Femur (tissue), 1 donor: ENCODE measurements at places on chromosomes 6 and 20.

GRCh38 chr6:72683797-72684196 is 61.9 kb downstream of the KCNQ5 start:
- DNase-seq, result no peak

- DNase-seq, result no peak
Measured at GRCh38 chr20:16100767-16101166, 472.5 kb downstream of the KIF16B start.

- no peak for DNase-seq
Measured at GRCh38 chr6:88852000-88852399, 111.4 kb downstream of the RNGTT start.

GRCh38 chr6:43220439-43220951 is 8.8 kb downstream of the DNPH1 start:
- no peak for DNase-seq

DNA sequence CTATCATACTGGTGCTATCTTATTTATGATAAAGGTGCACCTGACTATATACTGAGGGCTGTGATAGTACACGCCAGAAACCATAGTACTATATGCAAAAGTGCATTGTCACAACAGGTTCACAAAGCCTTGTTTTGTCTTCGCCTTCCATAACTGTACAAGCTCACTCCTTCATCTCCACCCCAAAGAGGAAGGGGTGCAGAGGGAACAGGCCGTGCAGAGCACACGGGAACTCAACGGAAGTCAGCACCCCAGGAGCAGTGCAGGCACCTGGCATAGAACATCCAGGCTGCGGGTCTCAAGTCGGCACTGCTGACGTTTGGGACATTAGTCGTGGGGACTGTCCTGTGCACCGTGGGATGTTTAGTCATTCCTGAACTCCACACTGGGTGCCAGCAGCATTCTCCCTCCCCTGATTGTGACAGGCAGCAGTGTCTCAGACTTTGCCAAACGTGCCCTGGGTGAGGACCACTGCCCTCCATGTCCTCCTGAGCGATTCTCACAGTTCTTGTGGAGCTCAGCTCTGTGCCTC is 99.7 kb downstream of the PXDC1 start:
- no peak for DNase-seq

DNA sequence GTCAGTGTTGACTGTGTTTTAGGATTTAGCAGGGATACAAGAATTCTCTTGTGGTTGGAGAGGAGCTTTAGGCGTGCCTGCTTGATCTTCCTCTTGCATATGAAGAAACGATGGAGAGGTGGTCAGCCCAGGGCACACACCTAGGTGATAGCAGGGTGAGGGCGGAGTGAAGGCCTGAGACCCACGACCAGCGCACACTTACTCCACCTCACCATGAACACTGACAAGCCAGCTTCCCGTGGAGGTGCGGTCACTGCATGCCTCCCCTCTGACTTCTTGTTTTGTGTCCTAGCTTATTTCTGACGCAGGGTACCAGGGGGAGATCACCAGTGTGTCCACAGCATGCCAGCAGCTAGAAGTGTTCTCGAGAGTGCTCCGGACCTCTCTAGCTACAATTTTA is 8.1 kb downstream of the NELFCD start:
- DNase-seq, result no peak

GRCh38 chr20:43430265-43431133 is 27.2 kb upstream of the SRSF6 start:
- DNase-seq, result no peak

DNA sequence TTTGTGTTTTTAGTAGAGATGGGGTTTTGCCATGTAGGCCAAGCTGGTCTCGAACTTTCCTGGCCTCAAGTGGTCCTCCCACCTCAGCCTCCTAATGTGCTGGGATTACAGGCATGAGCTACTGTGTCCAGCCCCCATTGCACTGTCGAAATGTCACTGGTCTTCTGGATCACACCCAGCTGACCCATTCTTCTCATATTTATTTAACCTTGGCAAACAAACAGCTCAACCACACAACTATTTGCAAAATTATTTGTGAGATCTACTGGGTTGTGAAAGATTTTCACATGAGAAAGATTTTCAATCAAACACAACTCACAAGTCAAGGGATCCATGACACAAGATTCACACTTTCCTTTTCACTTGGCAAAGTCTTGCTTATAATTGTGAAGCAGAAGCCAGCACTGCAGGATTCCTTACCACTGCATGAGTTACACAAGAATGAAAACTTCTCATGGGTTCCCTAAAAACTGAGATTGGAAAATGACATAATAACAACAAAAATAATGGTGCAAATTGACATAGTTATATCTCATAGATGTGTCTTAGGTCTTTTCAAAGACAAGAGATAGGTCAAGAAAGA is 2.0 kb upstream of the CST9L start:
- DNase-seq, result no peak

- no peak for DNase-seq
Measured at GRCh38 chr6:19998541-19998940, 161.4 kb downstream of the ID4 start.

GRCh38 chr20:10864076-10864672 is 190.4 kb upstream of the JAG1 start:
- peak; percentile 56 for DNase-seq

GRCh38 chr6:166470029-166470862 is 87.5 kb upstream of the MPC1 start:
- no peak for DNase-seq

DNA sequence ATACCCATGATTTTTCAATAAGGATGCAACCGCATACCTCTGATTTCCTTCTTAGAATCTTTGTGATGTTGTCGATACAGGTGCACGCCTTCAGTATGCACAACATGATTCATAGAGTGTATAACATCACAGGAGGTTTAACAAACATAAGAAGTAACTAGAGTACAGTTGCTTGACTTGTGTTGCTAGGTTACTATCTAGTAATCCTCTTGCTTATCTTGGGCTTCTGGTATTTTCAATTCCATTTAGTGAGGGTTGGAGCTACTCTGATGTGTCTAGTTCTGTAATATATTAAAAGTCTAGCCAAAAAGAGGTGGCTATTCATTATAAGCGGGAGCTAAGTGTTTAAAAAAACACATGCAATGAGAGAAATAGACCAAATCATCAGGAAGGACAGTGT is 85.5 kb upstream of the TENT5A start:
- DNase-seq, result no peak

DNA sequence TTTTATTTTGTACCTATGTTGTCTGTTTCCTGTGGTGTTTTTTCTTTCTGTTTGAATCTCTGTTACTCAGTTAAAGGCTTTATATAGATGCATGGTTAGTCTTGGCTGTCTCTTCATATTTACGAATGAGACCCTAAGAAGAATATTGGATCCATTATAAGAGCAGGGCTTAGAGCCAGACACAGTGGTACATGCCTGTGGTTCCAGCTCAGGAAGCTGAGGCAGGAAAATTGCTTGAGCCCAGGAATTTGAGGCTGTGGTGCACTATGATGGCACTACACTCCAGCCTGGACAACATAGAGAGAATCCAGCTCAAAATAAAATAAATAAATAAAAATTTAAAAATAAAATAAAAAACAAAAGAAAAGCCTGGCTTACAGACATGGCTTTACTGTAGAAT is 211.1 kb downstream of the SOD2 start:
- DNase-seq, result peak; percentile 54

GRCh38 chr20:45911486-45912343 is at the start of gene PLTP:
TSS of gene PLTP (minus strand) at chr20:45912155. CDS start at chr20:45911452, 703 bp downstream.
- DNase-seq, result peak; percentile 84

DNA sequence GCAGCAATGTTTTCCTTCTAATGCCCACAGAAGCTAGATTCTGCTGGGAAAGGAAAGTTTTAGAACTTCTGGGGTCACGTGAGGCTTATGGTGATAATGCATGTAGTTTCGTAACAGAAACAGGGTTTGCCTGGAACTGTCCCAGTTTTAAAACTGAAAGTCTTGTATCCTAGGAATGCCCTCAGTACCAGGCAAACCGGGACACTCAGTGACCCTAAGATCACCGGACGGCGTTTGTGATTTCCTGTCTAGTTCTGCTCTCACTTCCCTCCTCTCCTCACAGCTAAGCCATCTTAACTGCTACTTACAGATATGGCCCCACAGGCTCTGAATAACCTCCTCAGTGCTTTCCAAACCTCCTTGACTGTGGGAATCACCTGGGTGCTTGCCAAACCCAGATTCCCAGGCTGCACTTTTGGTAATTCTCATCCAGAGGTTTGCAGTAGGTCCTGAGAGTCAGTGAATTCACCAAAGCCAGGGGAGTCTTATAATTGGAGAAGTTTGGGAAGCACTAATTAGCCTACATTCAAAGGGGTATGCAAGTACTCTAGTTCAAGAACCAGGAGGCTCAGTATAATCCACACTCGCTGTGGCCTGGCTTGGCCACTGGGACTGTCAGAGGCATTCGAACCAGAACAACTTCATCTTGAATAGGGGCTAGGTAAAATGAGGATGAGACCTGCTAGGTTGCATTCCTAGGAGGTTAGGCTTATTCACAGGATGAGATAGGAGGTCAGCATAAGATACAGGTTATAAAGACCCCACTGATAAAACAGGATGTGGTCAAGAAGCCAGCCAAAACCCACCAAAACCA is 231.6 kb upstream of the MYLIP start:
- DNase-seq, result peak; percentile 62

GRCh38 chr20:45949542-45950329 is 15.3 kb downstream of the PCIF1 start:
- no peak for DNase-seq

DNA sequence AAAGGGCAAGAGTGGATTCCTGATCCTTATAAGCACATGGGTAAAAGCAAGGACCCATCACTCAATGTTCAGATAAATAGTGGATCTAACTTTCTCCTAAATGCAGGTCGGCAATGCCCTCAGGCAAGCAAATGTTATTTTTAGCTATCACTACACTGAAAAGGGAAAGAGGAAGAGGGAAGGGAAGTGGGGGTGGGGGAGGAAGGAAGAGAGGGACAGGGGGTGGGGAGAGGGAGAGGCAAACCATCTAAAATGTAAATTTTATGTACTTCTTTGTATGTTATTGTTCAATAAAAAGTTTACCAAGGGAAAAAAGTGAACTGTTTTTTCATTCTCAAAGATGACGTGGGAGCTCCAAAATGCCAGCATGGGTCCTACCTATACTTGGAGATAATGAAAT is 44.2 kb downstream of the CHD6 start:
- no peak for DNase-seq

DNA sequence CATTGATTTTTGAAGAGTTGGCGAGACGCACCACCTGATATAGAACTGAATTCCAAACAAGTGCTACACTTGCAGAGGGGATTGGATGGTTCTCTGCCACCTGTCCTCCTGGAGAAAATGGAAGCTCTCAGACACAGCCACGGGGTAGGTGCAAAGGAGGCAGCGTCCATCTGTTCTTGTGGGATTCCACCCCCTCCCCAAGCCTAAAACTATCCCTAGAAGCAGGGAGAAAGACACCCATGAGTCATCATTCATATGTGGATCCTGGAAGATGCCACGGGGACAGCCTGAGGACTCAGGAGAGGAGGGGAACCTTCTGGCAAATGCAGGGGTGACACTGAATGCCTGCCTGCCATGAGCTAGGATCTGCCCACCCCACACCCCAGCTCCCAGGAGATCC is 171.3 kb upstream of the CST7 start:
- peak; percentile 11 for DNase-seq

GRCh38 chr20:58746620-58747019 is 54.0 kb downstream of the NPEPL1 start:
- DNase-seq, result peak; percentile 52

GRCh38 chr6:28824793-28825731 is 98.7 kb downstream of the TRIM27 start:
- DNase-seq, result no peak

GRCh38 chr6:121998631-121999030 is 400.8 kb upstream of the HSF2 start:
- DNase-seq, result no peak

- DNase-seq, result no peak
Measured at GRCh38 chr6:74357321-74357720, 661.3 kb downstream of the CD109 start.

DNA sequence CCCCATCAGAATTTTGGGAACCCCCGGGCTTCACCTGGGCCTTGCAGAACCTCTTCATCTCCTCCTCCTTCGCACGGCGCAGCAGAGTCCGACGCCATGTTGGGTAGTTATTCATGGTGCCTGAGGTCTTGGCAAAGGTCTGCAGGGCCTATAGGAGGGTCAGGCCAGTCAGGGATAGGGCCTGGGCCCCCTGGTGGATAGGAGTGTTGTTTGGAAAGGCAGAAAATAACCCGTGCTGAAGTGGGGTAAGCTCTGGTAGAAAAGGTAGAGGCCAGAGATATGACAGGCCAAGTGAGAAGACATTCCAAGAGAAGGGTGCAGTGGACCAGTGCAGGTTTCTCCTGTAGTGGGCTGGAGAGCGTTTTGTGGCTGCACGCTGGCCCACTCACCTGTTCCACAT is 4.9 kb downstream of the SMPD2 start:
- no peak for DNase-seq

- no peak for DNase-seq
Measured at GRCh38 chr6:21340573-21340972, 253.0 kb upstream of the SOX4 start.

DNA sequence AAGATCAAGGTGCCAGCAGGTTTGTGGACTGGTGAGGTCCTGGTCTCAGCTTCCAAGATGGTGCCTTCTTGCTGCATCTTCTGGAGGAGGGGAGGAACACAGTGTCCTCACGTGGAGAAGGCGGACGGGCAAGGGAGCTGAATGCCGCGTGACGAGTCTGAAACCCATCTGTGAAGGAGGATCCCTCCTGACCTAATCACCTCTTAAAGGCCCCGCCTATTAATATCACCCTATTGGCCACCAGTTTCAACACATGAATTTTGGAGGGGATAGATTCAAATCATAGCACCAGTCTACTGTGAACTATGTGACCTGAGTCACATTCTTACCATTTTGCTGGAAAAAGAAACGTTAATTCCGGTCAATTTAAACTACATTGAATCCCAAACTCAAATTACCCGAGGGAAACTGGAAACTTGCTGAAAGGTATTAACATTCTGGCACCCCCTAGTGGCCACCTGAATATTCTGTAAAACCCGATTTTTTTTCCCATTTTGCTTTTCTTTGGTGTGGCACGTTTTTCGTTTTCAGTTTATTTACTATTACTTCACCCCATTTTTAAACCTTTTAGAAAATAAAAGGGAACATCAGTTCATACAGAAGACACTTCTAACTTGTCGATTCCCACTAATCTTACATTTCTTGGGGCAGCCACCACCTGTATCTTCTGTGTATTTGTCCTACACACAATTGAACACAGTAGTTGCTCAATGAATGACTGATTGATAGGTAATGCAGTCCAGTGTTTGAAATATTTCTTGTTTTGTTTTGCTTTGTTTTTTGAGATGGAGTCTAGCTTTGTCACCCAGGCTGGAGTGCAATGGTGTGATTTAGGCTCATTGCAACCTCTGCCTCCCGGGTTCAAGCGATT is 17.9 kb upstream of the CCDC170 start:
- DNase-seq, result no peak

DNA sequence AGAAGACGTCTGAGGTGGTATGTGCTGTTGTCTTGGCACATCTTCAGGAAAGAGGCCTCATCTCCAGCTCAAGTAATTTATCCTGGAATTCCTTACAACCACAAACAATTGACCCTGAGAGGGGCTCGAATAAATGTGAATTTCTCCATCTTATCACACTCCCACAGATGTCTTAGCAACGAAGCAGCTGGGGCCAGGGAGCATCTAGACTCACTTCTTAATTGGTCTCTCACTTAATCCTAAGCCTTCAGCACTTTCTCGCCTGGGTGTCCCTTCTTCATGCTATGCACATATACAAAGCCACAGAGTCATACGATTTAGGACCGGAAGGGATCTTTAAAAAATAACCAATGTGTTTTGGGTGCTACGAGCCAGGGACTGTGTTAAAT is 27.1 kb downstream of the PCK1 start:
- no peak for DNase-seq
